ENCODE measurements at places on chromosomes 1 and 21. TPM values are rescaled to one million over a fixed set of nuclear protein-coding genes. Genes with fewer than 3 reads are reported as not detected.
A peak's percentile ranks its signal among the peaks of the same experiment; 100 is the strongest.

MTMR11 gene
- 7.4 TPM for total RNA-seq

AKR7A2 gene
- total RNA-seq = 67.4 TPM

ZSWIM5 gene
- not detected for total RNA-seq

CD2 gene
- total RNA-seq = not detected

F13B gene
- not detected for total RNA-seq

FOXD2 gene
- total RNA-seq = 0.16 TPM

IQCC gene
- total RNA-seq = 1.9 TPM

FAM43B gene
- 0.07 TPM for total RNA-seq

HAO2 gene
- total RNA-seq = not detected

GRCh38 chr1:167611983-167612382 lies 18.0 kb upstream of the RCSD1 start:
- no peak overlapping the region for H3K27ac ChIP-seq
- peaks cover 6% of the 10 kb centered on the region for H3K36me3 ChIP-seq
- no peak overlapping the region for H3K4me3 ChIP-seq
- H3K27me3 ChIP-seq = peaks cover 14% of the 10 kb centered on the region
- no peak for DNase-seq

- DNase-seq = no peak
- peaks cover 78% of the 10 kb centered on the region for H3K4me1 ChIP-seq
- H3K27ac ChIP-seq = peak overlapping the region; percentile 1
- no peaks in the 10 kb centered on the region for H3K36me3 ChIP-seq
- H3K27me3 ChIP-seq = no peaks in the 10 kb centered on the region
Observed at GRCh38 chr1:101178688-101179491, 57.9 kb upstream of the S1PR1 start.

GRCh38 chr1:164930833-164931232 lies 371.8 kb downstream of the PBX1 start:
- H3K4me3 ChIP-seq = no peak overlapping the region
- no peaks in the 10 kb centered on the region for H3K36me3 ChIP-seq
- peaks cover 4% of the 10 kb centered on the region for H3K27me3 ChIP-seq

DNA sequence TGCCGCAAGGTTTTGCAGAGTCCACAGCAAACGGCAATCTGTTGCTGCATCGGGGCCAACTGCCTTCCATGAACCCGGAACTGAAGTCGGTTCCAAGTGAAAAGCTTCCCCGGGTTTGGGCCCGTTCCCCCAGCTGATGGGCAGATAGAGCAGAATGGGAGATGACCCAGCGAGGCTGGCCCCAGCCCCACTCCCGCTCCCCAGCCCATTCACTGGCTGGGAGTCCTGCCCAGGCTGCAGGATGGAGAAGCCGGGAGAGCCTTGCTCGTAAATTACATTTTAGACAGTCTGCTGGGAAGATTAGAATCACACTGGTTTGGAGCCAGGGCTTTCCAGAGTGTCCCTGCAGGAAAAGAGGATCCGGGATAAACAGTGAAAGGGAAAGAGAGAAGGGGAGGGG lies 31.6 kb upstream of the PAX7 start:
- H3K27me3 ChIP-seq = peaks cover 34% of the 10 kb centered on the region
- no peak for DNase-seq
- no peaks in the 10 kb centered on the region for H3K4me1 ChIP-seq
- no peak overlapping the region for H3K4me3 ChIP-seq

GRCh38 chr1:77276941-77277340 lies 4.9 kb upstream of the AK5 start:
- no peak overlapping the region for H3K4me3 ChIP-seq
- no peak overlapping the region for H3K27ac ChIP-seq
- H3K36me3 ChIP-seq = no peaks in the 10 kb centered on the region
- H3K4me1 ChIP-seq = peaks cover 25% of the 10 kb centered on the region

- no peaks in the 10 kb centered on the region for H3K36me3 ChIP-seq
- no peak overlapping the region for H3K27ac ChIP-seq
- DNase-seq = no peak
Observed at GRCh38 chr1:168634951-168635532, 58.6 kb downstream of the XCL1 start.

DNA sequence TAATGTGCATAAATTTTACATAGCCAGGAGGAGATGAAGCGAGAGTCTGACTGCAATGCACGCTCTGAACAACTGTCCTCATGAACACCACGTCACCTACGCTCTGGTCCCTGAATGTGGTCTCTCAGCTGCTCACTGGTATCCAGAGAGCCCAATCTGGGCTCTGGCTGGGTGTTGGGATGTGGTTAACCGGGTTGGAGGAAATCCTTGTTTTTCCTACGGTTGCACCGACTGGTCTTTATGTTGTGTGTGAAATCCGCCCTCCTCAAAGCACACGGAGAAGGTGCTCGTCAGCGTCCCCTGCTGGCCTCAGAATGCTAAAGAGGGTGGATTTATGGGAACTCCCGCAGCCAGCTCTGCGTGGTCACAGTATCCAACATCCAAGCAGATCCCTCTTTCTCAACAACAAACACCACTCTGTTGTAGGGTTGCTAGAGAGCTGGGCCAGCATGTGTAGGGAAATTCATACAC lies 51.8 kb upstream of the FAM89A start:
- H3K4me1 ChIP-seq = no peaks in the 10 kb centered on the region
- no peak for DNase-seq
- no peaks in the 10 kb centered on the region for H3K27me3 ChIP-seq
- no peak overlapping the region for H3K4me3 ChIP-seq
- no peak overlapping the region for H3K27ac ChIP-seq

GRCh38 chr1:115705085-115705951 lies 63.2 kb downstream of the CASQ2 start:
- H3K4me3 ChIP-seq = no peak overlapping the region
- H3K27ac ChIP-seq = no peak overlapping the region
- no peaks in the 10 kb centered on the region for H3K36me3 ChIP-seq

- no peak overlapping the region for H3K4me3 ChIP-seq
- DNase-seq = no peak
- H3K4me1 ChIP-seq = no peaks in the 10 kb centered on the region
Observed at GRCh38 chr1:70987497-70987896, 60.1 kb downstream of the PTGER3 start.

DNA sequence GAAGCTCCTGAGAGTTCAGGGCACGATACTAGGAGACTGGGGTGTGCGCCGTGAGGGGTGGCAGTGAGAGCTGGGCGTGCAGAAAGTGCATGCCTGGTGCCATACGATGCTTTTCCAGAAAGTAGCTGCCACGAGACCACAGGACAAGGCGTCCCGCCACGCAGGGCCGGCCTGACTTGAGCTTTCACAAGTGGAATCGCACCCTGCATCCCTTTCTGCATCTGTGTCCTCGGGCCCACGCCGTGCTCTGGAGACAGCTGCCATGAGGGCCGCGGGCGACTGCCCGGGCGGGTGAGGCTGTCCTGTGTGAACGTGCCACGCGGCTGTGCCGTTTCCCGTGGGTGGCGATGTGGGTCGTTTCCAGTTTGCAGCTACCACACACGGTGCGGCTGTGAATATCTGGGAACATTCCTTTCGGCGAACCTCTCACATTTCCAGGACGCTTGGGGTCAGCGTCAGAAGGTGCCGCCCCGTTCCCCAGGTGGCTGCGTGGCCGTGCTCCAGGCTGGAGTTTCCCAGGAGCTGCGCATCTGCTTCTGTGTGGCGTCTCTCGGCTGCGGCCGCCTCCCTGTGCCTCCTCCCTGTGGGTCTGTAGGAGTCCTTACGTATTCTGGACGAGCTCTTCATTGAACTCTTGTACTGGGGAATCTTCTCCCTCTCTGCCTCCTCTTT lies 1.0 kb upstream of the PERM1 start:
- no peaks in the 10 kb centered on the region for H3K4me1 ChIP-seq
- H3K4me3 ChIP-seq = no peak overlapping the region
- H3K27ac ChIP-seq = no peak overlapping the region
- no peak for DNase-seq

DNA sequence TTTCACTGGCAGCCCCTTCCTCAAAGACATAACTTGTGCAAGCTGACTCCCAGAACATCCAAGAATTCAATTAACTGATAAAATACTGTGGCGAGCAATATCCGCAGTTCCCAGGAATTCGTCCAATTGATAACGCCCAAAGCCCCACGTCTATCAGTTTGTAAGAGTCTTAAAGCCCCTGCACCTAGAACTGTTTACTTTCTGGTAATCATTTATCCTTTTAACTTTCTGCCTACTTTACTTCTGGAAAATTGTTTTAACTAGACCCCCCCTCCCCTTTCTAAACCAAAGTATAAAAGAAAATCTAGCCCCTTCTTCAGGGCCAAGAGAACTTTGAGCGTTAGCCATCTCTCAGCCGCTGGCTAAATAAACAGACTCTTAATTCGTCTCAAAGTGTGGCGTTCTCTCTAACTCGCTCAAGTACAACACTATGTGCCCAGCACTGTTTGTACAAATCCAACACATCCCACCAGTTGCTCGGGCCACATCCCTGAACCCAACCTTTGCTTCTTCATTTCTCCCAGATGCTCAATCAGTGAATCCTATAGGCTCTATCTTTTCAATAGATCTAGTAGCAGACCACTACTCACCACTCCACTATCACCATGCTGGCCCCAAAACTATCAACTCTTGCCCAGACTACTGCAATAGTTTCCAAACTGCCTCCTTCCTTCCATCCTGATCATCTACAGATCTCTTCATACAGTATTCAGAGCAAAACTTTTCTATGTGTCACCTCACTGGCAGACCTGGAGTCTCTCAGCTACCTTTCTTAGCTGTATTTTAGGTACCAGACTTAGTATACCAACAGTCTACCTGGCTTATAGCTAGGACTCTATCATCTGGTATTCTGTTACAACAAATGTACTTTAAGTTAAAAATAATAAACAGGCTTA lies 3.3 kb upstream of the CHD1L start:
- H3K27me3 ChIP-seq = peaks cover 6% of the 10 kb centered on the region
- H3K4me3 ChIP-seq = no peak overlapping the region
- peaks cover 13% of the 10 kb centered on the region for H3K4me1 ChIP-seq
- no peaks in the 10 kb centered on the region for H3K36me3 ChIP-seq

GRCh38 chr1:111603979-111604378 lies 15.6 kb upstream of the RAP1A start:
- H3K4me1 ChIP-seq = peaks cover 44% of the 10 kb centered on the region
- H3K27me3 ChIP-seq = peaks cover 2% of the 10 kb centered on the region
- no peak overlapping the region for H3K27ac ChIP-seq
- no peak overlapping the region for H3K4me3 ChIP-seq

DNA sequence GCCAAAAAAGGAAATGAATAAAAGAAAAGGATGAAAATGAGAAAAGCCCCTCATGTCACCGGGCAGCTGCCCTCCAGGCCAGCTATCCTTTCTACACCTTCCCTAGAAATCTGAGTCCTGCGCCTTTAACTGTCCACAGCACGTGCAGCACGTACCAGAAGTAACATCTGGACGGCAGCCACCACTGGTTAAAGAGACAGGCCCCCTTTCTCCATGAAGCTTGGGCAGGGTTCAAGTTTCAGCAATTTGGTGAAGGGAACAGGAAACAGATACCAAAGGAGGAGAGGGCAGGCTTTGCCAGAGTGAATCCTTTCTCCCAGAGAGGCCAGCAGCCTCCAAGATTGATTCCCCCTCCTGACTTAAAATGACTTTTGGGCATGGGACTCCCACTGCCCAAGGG lies 3.6 kb upstream of the KIAA2013 start:
- peaks cover 33% of the 10 kb centered on the region for H3K4me1 ChIP-seq
- H3K36me3 ChIP-seq = peaks cover 2% of the 10 kb centered on the region
- DNase-seq = peak; percentile 25
- H3K4me3 ChIP-seq = peak overlapping the region; percentile 20
- no peaks in the 10 kb centered on the region for H3K27me3 ChIP-seq

DNA sequence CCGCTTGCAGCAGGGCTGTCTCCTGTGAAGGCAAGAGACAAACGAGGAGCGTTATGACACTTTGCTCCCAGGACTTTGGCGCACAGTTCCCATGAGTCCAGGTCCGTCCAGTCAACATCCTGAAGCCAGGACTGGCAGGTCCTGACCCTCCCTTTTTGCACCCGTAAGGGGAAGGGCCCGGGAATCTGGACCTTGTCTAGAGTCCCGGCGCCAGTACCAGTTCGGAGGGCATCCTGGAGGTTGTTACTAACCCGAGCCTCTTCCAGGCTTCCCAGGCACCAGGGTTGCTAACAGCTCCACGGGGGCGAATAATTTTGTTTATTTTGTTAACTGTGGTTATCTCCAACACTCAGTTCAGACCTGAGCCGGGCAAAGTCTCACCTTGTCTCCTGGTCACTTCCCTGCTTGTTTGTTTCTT lies 682 bp upstream of the RWDD3 start:
- DNase-seq = peak; percentile 10
- peaks cover 44% of the 10 kb centered on the region for H3K4me1 ChIP-seq
- no peaks in the 10 kb centered on the region for H3K27me3 ChIP-seq
- H3K36me3 ChIP-seq = peaks cover 11% of the 10 kb centered on the region

- H3K27me3 ChIP-seq = no peaks in the 10 kb centered on the region
- peak; percentile 18 for DNase-seq
- no peak overlapping the region for H3K4me3 ChIP-seq
- peaks cover 7% of the 10 kb centered on the region for H3K36me3 ChIP-seq
Observed at GRCh38 chr21:25717491-25718147, 17.1 kb downstream of the ATP5PF start.

DNA sequence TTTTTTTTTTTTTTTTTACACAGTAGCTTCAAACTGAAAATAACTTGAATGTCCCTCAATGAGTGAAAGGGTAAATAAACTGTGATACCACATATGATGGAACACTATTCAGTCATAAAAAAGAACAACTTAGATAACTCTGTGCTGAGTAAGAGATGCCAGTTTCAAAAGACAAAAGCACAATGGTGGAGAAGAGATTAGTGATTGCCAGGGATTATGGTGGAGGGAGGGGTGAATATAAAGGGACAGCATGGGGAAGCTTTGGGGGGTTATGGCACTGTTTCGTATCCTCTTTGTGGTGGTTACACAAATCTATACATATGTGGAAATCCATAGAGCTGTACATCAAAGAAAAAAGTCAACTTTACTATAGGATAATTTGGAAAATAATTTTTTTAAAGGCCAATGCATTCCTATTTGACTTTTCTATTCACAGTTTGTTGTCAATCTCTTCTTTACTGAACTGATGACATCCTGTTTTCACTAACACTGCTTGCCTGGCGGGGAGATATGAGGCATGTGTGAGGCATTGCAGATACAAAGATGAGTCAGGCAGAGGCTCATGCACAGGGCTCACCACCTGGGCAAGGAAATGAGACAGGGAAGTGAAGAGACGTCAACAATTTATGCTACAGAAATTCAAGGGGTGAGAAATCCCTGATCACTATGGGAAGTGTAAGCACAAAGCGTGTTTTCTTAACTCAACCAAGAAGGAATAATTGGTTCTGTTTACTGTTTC lies 302.7 kb downstream of the DUSP10 start:
- DNase-seq = peak; percentile 90
- H3K27me3 ChIP-seq = peaks cover 3% of the 10 kb centered on the region
- peak overlapping the region; percentile 89 for H3K27ac ChIP-seq
- peaks cover 82% of the 10 kb centered on the region for H3K4me1 ChIP-seq

- peak overlapping the region; percentile 55 for H3K27ac ChIP-seq
- H3K4me3 ChIP-seq = no peak overlapping the region
- DNase-seq = no peak
Observed at GRCh38 chr1:165381745-165382505, 25.4 kb upstream of the LMX1A start.

GRCh38 chr21:41437729-41438128 lies 11.7 kb downstream of the MX1 start:
- H3K4me3 ChIP-seq = no peak overlapping the region
- H3K36me3 ChIP-seq = no peaks in the 10 kb centered on the region
- H3K4me1 ChIP-seq = no peaks in the 10 kb centered on the region
- no peak for DNase-seq

Measured in HFFc6 (cell line).